Right atrium auricular region (tissue), 2 donors: ENCODE measurements at places on chromosomes 5 and 9. TPM values are rescaled to one million over a fixed set of nuclear protein-coding genes. Genes with fewer than 3 reads are reported as not detected.

Gene PLPPR1
- total RNA-seq: not detected

DNA sequence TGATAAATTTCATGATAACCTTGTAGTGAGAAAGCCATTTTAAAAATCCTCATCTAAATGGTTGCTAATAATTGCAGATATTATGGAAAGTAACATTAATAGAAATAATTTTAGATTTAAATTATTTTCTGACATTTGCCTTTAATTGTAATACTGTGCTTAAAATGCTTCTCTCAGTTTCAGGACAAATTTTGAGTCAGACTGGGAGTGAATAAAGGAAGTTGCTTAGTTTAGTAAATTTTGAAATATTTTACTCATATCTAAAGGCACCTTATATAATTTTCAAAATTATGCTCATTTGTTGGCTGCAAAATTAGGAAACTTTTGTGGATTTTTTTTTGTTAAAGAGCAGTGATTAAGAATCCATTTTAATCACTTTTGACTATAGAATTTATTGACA is 93.8 kb downstream of the CSNK1G3 start:
- no peaks in the 10 kb centered on the region for H3K27me3 ChIP-seq
- H3K4me3 ChIP-seq: no peak overlapping the region
- no peaks in the 10 kb centered on the region for H3K4me1 ChIP-seq
- no peak overlapping the region for H3K27ac ChIP-seq
- H3K36me3 ChIP-seq: no peaks in the 10 kb centered on the region

- no peak for DNase-seq
- no peak overlapping the region for H3K27ac ChIP-seq
- peaks cover 17% of the 10 kb centered on the region for H3K4me1 ChIP-seq
- no peak overlapping the region for H3K4me3 ChIP-seq
- peaks cover 54% of the 10 kb centered on the region for H3K36me3 ChIP-seq
Measured at GRCh38 chr5:72223371-72223770, 96.7 kb downstream of the MRPS27 start.

GRCh38 chr5:169139480-169140050 is 161.4 kb downstream of the SLIT3 start:
- H3K27ac ChIP-seq: no peak overlapping the region
- no peaks in the 10 kb centered on the region for H3K27me3 ChIP-seq
- H3K36me3 ChIP-seq: no peaks in the 10 kb centered on the region
- peaks cover 20% of the 10 kb centered on the region for H3K4me1 ChIP-seq

DNA sequence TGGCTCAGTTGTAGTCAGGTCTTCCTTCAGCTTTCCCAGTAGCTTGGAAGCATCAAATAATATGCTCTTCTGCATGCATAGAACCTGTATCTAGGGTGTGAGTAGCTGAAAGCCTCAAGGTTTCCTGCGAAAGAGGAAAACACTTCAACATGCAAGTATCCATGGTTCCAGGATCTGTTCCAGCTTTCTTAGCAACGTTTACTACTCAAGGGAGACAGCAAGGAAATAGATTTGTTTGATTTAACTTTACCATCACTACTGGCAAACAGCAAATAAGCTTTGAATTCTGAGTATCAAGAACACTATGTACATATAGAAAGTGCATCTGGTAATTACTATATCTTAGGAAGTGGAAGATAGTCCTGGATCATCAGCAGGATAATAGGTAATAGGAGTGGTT is 341.0 kb downstream of the PRR16 start:
- no peak overlapping the region for H3K4me3 ChIP-seq
- no peak for DNase-seq
- H3K4me1 ChIP-seq: no peaks in the 10 kb centered on the region
- H3K36me3 ChIP-seq: no peaks in the 10 kb centered on the region
- no peaks in the 10 kb centered on the region for H3K27me3 ChIP-seq

DNA sequence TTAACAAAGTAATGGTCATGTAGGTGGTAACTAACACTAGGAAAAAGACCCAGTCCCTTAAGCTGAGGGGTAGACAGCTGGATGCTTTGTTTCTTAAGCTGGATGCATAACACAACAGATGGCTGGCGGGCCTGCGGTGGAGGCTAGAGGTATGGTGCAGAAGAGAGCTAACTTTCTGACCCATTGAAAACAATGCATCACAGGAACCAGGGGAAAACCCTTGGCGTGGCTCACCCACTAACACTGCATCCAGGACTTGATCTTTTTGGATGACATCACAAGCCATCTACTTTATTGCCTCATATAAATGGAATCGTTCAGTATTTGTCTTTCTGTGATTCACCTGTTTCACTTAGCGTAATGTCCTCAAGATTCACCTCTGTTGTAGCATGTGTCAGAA is 138.7 kb downstream of the AUH start:
- H3K27me3 ChIP-seq: no peaks in the 10 kb centered on the region
- H3K27ac ChIP-seq: no peak overlapping the region
- no peak overlapping the region for H3K4me3 ChIP-seq
- peaks cover 13% of the 10 kb centered on the region for H3K36me3 ChIP-seq

DNA sequence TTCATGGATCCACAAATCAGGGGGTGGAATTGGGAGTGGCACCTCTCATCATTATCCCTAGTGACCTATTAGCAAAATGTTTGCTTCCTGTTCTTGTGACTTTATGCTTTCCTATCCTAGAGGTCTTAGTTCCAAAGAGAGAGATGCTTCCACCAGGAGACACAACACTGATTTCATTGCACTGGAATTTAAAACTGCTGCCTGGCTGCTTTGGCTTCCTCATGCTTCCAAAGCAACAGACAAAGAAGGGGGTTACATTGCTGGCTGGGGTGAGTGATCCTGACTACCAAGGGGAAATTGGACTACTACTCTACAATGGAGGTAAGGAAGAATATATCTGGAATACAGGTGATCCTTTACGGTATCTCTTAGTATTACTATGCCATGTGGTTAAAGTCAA is 69.2 kb upstream of the SH3GL2 start:
- H3K27me3 ChIP-seq: no peaks in the 10 kb centered on the region
- DNase-seq: no peak
- H3K4me3 ChIP-seq: no peak overlapping the region
- no peaks in the 10 kb centered on the region for H3K36me3 ChIP-seq
- no peak overlapping the region for H3K27ac ChIP-seq

DNA sequence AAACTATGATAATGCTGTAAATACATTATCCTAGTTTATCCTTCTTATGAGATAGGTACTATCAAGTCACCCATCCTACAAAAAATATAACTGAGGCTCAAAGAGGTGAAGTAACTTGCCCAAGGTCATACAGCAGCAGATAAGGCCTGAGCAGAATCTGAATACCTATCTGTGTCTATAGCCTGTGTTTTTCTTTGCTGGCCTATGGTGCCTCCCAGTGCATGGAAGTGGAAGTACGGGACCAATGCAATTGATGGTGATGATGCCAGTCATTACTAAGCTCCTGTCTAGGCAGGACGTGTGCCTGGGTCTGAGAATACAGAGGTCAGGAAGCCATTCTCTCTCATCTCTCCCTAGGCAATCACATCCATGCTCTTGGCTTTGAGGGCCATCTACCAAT is 67.8 kb downstream of the FAT2 start:
- no peak overlapping the region for H3K27ac ChIP-seq
- DNase-seq: no peak
- H3K4me3 ChIP-seq: no peak overlapping the region

Gene TAF11L9
- not detected for total RNA-seq

DNA sequence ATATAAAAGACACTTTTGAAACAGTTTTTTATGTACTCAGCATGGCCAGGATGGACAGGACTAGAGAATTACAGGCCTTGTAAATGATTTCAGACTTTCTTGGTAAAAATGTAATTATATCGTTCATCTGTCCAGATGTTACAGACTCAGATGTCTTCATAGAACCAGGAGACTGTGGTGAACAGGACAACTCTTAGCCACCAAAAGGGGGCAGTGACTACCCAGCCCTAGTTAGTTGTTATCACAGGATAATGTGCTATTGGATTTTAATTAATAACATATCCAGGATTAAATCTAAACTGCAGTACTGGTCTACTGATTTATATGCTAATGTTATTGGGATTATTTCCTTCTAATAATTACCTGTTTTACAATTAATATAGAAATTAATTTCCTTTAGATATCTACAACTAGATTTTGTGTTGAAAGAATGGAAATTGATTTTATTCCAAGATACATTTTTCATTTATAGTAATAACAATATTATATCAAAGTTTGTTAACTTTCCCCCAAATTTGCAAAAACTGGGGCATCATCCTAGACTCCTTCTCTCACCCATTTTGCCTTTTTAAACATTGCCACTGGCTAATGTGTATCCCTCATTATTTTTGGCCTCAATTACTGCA is 99.4 kb downstream of the MTREX start:
- no peaks in the 10 kb centered on the region for H3K27me3 ChIP-seq
- H3K36me3 ChIP-seq: peaks cover 32% of the 10 kb centered on the region
- H3K27ac ChIP-seq: no peak overlapping the region
- no peaks in the 10 kb centered on the region for H3K4me1 ChIP-seq
- H3K4me3 ChIP-seq: no peak overlapping the region
- no peak for DNase-seq

Gene PRSS3
- total RNA-seq: not detected

GRCh38 chr5:11724940-11725339 is 179.3 kb downstream of the CTNND2 start:
- no peaks in the 10 kb centered on the region for H3K4me1 ChIP-seq
- H3K36me3 ChIP-seq: no peaks in the 10 kb centered on the region
- H3K27me3 ChIP-seq: no peaks in the 10 kb centered on the region
- no peak overlapping the region for H3K4me3 ChIP-seq

Gene ADAMTSL2
- total RNA-seq: 4.9 TPM

- DNase-seq: no peak
- H3K36me3 ChIP-seq: no peaks in the 10 kb centered on the region
- H3K27ac ChIP-seq: no peak overlapping the region
- H3K27me3 ChIP-seq: no peaks in the 10 kb centered on the region
- no peak overlapping the region for H3K4me3 ChIP-seq
Measured at GRCh38 chr5:90657030-90657429, 98.4 kb downstream of the ADGRV1 start.

GRCh38 chr5:33639474-33639873 is 198.7 kb downstream of the TARS1 start:
- DNase-seq: no peak
- H3K36me3 ChIP-seq: no peaks in the 10 kb centered on the region
- no peak overlapping the region for H3K27ac ChIP-seq
- H3K27me3 ChIP-seq: no peaks in the 10 kb centered on the region
- H3K4me1 ChIP-seq: no peaks in the 10 kb centered on the region

DNA sequence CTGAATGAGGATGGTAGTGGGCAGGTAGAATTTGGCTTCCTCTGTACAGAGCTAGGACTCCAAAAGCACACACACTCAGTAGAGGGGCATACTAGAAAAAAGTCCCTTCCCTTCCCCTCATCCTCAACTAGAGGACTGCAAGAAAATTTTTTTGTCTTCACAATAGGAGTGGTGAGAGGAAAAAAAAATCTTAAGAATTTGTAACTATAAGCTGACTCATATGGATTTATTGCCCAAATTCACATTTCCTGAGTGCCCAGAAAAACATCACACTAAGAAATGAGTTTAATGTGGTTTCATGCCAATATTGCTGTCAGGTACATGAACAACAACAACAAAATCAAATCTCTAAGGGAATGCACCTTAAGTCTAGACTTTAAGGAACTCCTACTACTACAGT is 43.7 kb downstream of the RANBP6 start:
- H3K36me3 ChIP-seq: peaks cover 4% of the 10 kb centered on the region
- no peak overlapping the region for H3K4me3 ChIP-seq
- no peaks in the 10 kb centered on the region for H3K27me3 ChIP-seq
- no peak for DNase-seq
- H3K4me1 ChIP-seq: peaks cover 6% of the 10 kb centered on the region

DNA sequence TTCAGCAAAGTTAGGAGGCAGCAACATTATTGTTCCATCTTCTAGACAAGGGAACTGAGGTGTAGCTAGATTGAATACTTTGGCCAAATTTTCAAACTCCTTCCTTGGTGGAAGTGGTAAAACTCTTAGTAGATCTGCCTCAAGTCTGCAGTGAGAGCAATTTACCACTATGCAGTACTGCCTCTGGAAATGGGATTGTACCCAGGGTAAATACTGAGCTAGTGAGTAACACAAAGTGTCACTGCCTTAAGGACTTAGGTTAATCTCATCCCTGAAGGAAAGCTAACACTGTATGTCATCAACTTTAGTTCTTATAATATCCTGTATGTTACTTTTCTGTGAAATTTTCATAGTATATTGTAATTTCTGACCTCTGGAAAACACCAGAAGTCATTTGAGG is 13.9 kb downstream of the CDH10 start:
- no peaks in the 10 kb centered on the region for H3K4me1 ChIP-seq
- no peak overlapping the region for H3K4me3 ChIP-seq
- H3K27ac ChIP-seq: no peak overlapping the region
- no peak for DNase-seq
- H3K36me3 ChIP-seq: no peaks in the 10 kb centered on the region

DNA sequence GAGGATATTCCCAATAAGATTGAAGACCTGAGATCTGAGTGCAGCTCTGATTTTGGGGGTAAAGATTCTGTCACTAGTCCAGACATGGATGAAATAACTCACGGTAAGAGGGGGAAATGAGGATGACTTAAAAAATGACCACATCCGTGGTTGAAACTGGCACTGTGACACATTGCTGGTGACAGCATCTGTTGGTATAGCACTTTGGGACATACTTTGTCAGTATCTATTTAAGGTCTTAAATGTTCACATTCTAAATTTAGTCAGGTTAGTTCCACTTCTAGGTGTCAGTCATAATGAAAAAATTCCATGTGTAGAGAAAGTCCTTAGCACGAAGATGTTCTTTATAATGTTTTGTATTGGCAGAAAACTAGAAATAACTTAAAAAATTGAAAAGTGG is 70.9 kb downstream of the GAPVD1 start:
- no peaks in the 10 kb centered on the region for H3K27me3 ChIP-seq
- H3K4me1 ChIP-seq: no peaks in the 10 kb centered on the region
- DNase-seq: no peak
- no peak overlapping the region for H3K4me3 ChIP-seq
- peaks cover 61% of the 10 kb centered on the region for H3K36me3 ChIP-seq

DNA sequence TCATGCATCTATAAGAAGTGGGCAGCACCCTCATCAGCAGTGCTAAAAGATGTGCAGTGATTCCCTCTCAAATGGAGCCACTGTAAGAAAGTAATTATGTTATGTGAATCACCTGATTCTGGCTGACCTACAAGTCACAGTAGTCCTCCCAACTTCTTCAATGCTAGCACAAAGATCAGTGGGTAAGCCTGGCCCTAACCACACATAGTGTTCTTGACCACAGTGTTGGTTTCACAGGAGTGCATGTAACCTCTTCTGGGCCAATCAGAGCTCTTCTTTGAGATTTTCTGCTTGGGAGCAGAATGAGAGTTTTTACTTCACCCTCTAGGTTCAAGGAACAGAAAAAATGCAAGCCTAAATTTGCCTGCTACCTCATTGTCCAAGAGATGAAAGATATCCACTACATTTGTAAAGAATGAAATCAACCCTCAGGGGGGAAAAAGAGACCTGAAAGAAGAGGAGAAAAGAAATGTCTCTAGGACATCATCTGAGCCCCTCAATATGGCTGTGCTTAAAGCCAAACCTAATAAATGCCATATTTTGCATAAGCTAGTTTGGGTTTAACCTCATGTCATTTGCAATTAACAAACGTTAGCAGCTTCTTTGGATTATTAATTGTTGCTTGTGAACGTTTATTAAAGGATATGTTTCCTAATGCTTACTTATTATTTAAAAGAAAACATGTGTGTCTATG is 65.3 kb upstream of the ADRB2 start:
- no peaks in the 10 kb centered on the region for H3K27me3 ChIP-seq
- H3K36me3 ChIP-seq: no peaks in the 10 kb centered on the region
- DNase-seq: no peak
- no peak overlapping the region for H3K27ac ChIP-seq
- H3K4me1 ChIP-seq: no peaks in the 10 kb centered on the region

Gene PLAC8L1
- not detected for total RNA-seq

Gene EGFLAM
- 8.8 TPM for total RNA-seq

Gene AQP7
- total RNA-seq: 58.4 TPM

- H3K36me3 ChIP-seq: no peaks in the 10 kb centered on the region
- H3K27ac ChIP-seq: no peak overlapping the region
- H3K4me1 ChIP-seq: no peaks in the 10 kb centered on the region
- no peak overlapping the region for H3K4me3 ChIP-seq
- no peaks in the 10 kb centered on the region for H3K27me3 ChIP-seq
Measured at GRCh38 chr5:131545845-131546244, 89.2 kb downstream of the RAPGEF6 start.

Gene PPP2R2B
- 1.6 TPM for total RNA-seq
